ENCODE measurements at places on chromosomes 5 and 9. TPM values are rescaled to one million over a fixed set of nuclear protein-coding genes. Genes with fewer than 3 reads are reported as not detected.

The ADAMTS12 gene
- total RNA-seq, result 3.7 TPM

The NTRK2 gene
- 3.0 TPM for total RNA-seq

The LCNL1 gene
- total RNA-seq, result 0.36 TPM

The NR2F1-AS1 gene
- 9.3 TPM for total RNA-seq

The NUP188 gene
- total RNA-seq, result 26.0 TPM

The ATP10B gene
- 1.4 TPM for total RNA-seq

The SEPTIN8 gene
- 27.2 TPM for total RNA-seq

The SLC46A2 gene
- not detected for total RNA-seq

The DOCK2 gene
- 14.7 TPM for total RNA-seq

The AP3B1 gene
- 35.1 TPM for total RNA-seq

The NR6A1 gene
- 3.0 TPM for total RNA-seq

The DMRT3 gene
- not detected for total RNA-seq

The CAPSL gene
- not detected for total RNA-seq

The KCNT1 gene
- 0.28 TPM for total RNA-seq

The CFAP77 gene
- total RNA-seq, result not detected

The NXNL2 gene
- total RNA-seq, result not detected

The GFI1B gene
- total RNA-seq, result not detected

The ANKHD1 gene
- total RNA-seq, result 109 TPM

The VAV2 gene
- 7.2 TPM for total RNA-seq

The SLC6A7 gene
- not detected for total RNA-seq

The RASEF gene
- 0.28 TPM for total RNA-seq

The CXCL14 gene
- 2.2 TPM for total RNA-seq

The PCDHA10 gene
- total RNA-seq, result 2.5 TPM

The PAEP gene
- total RNA-seq, result not detected

The PCDHB15 gene
- 7.3 TPM for total RNA-seq

The KIAA0825 gene
- total RNA-seq, result 4.6 TPM

The SLC27A4 gene
- total RNA-seq, result 11.8 TPM

The SELENOP gene
- total RNA-seq, result 570 TPM

The BAAT gene
- not detected for total RNA-seq
